ENCODE measurements at places on chromosomes 2 and 18.

- no peak for DNase-seq
Observed at GRCh38 chr18:32802591-32803451, 30.0 kb upstream of the KLHL14 start.

GRCh38 chr2:232887171-232887850 is 17.2 kb downstream of the SNORC start:
- DNase-seq, result no peak

DNA sequence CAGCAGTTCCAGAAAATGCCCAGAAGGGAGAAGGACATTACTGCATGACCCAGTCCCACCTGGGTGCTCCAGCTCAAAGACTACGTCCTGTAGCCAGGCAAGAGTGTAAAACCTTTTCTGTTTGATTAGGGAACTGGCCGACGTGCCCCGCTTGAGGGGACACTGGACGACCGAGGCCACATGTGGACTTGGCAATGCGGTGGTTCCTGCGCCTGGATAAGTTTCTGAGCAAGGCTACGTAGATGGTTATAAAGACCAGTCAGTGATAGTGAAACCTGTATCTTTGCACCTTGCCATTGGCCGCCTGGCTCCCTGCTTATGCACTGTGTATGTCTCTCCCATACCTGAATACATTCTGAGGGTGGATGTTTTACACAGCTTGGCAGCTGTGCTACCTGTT is 567.0 kb upstream of the CRIM1 start:
- DNase-seq, result no peak

DNA sequence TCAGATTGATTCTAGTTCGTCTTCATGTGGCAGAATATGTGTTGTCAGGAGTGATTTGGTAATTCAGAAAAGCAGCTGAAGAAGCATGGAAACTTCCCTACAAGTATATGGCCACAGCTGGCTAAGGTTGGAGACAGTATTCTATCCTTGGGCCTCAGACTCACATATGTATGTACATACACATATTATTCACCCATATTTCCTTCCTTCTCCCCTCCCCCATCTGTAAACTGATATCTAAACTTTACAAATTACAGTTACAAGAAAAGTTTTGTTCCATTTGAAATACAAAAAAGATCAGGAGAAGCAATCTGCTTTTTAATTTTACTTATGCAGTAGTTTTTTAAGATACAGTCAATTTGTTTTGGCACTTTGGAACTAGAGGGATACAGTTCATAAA is 3.1 kb downstream of the SP3 start:
- DNase-seq, result no peak

- no peak for DNase-seq
Observed at GRCh38 chr2:24908461-24908901, 11.6 kb downstream of the ADCY3 start.

DNA sequence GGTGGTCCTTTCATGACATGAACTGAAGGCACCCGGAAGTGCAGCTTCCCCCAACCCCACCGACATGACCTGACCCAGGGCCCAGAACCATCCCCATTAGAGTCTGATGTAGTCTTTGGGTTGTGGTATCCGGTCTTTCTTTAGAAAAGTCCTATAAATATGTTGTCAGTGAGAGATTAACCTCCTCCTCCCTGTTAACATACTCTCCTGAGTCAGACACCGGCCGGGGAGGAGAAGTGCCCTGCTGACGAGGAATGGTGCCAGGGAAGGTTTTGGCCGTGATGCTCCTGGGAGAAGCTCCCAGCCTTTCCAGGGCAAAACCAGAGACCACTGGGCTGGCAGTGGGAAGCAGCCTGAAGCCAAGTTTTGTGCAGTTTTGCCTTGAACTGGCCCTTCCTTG is 109.0 kb downstream of the LAMA3 start:
- no peak for DNase-seq

GRCh38 chr2:201196003-201196402 is 13.1 kb downstream of the CASP10 start:
- DNase-seq, result no peak

DNA sequence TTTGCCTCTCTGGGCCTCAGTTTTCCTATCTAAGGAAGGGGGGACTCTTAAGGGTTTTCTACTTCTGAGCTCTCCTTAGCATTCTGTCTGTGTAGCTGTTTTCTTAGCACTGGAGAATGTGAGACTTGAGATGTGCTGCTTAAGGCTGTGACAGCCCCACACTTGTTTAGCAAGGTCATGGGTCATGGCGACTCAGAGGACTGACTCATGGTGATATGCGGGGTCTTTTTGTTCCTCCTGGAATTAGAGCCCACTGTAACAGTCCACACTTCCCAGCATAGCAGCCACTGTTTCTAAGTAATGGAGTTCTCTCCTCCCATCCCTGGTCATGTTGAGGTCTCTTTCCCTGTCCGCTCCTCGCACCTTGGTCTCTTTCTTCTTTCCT is 4.1 kb upstream of the LPIN1 start:
- no peak for DNase-seq

GRCh38 chr18:43563780-43564179 is 286.5 kb upstream of the SYT4 start:
- DNase-seq, result no peak

DNA sequence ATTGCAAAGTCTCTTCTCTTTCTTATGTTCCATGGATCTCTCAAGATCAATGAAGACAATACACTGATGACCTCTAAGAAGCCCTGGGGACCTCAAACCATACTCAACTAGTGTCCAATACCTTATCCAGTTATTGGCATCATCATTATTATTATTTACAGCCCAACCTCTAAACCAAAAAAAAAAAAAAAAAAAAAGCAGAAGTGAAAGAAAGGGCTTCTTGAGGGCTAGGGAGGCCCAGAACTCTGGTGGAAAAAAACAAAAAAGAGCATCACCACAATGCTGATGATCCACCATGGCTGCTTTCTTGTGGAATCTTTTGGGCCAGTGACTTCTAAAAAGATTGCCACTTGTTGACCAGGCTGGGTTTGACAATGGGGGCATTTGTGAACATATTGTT is 324.9 kb downstream of the LPIN1 start:
- DNase-seq, result no peak

- DNase-seq, result no peak
Observed at GRCh38 chr18:72605376-72605775, 61.2 kb upstream of the CBLN2 start.

DNA sequence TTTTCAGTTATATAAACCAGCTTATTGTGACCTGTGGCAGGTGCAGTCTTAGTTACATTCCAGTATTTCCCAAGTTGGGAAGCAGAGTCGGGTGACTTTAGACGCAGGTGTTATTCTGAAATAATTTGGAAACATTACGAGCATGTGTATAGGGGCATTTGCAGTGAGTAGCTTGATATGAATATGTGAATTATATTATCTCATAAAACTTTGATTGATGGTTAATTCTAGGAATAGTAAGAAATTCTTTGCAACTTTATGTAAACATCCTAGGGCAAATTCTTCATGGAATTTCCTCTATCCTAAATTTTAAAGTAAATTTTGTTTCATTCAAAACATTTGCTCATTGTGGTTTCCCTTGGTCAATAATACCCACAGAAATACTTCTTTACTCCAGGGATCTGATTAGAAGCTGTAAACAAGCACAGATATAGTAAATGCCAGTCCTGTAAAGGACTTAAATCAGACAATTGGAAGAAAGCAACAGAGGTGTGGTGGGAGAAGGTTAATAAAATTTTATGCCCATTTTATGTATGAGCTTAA is 580.6 kb upstream of the CDH2 start:
- no peak for DNase-seq

DNA sequence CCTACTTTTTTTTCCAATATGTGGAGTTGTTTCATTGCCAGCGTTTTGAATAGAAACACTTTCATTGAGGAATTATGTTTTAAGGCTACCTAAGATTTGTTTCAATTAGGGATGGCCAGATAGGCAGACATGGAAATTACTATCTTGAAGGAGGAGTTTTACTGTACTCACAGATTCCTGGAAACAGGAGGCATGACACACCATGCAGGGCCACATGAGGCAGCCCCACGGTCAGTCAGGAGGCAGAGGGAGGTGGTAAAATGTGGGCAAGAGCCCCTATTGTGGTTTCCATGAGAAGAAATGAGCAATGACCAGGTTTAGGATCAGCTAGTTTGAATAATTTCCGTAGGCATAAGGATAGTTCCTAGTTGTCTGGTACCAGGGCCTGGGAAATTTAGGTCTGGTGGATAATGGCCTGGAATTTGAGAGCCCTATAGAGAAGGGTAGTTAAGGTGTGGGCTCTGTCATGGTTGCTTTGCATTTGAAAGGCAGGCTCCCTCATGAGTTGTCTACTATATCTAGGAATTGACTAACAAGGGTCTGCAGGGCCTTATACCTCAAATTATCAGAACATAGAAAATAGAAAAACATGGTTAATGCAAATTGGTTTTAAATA is 360.0 kb upstream of the KCNJ3 start:
- DNase-seq, result no peak

- DNase-seq, result no peak
Observed at GRCh38 chr18:73315381-73315780, 447.6 kb upstream of the NETO1 start.

DNA sequence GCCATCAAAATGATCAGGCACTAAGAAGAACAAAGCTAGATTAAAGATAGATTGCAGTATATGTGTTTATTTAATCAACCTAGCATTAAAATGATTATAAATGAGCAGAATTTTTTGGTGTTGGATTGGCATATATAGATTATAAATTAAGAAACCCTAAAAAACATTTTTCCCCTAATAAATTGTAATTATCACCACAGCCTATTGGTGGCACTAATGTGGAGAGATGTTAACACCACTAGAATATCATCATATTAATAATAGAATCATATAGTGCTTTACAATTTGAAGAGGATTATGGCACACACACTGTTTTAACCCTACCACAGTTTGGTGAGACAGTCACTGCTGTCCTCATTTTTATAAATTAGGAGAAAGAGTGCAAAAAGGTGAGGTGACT is 112.4 kb upstream of the RND3 start:
- no peak for DNase-seq

DNA sequence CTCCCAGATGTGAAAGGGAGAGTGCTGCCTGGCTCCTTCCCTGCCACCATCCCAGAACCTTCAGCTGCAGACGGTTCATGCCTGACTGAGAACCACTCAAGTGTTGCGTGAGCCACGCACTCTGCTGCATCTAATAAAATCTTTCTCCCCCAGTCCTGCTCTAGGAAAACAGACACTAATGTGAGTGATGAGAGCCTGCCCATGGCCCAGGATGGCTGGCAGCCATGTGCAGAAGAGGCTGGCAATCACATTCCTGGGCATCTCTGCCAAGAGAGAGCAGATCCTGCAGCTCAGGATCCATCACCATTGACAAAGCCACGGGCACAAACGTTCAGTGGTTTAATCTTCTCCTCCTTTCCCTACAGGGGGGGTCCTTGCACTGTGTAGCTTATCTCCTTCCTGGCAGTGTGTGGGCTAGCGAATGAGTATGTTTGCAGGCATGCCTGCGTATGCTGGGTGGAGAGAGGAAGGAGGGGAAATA is 477.5 kb downstream of the SLC4A3 start:
- no peak for DNase-seq

- no peak for DNase-seq
Observed at GRCh38 chr18:22846088-22846683, 86.9 kb upstream of the RBBP8 start.

DNA sequence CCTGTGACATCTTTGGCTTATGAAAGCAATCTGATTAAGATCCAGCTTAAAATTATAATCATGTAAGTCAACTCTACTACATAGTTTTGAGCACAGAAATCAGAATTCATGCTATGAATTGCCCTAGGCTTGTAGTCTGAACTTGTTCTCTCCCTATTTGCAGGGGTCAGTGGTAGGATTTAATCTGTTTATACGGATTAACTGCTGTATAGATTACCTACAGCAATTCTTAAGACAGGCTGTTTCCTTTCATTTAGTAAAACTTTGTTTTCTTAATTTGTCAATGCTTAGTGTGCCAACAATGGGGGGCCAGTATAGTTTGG is 287.9 kb downstream of the PDE11A start:
- no peak for DNase-seq

DNA sequence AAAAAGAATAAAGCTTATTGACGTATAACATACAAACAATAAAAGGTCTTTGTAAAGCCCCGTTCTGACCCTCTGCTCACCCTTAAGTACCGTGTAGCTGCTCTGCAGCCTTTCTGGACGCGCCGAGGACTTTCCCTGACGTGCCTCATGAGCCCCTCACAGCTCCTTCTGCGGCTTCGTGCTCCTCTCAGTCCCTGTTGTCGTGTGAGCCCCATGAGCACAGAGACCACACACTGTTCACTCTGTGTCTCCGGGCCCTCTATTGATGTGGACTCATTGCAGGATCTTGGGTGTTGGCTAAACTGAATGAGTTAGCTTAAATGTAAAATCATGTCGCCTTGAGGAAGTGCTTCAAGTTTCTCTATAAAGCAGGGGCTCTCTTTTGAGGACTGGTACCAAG is 43.6 kb upstream of the INHBB start:
- DNase-seq, result no peak

DNA sequence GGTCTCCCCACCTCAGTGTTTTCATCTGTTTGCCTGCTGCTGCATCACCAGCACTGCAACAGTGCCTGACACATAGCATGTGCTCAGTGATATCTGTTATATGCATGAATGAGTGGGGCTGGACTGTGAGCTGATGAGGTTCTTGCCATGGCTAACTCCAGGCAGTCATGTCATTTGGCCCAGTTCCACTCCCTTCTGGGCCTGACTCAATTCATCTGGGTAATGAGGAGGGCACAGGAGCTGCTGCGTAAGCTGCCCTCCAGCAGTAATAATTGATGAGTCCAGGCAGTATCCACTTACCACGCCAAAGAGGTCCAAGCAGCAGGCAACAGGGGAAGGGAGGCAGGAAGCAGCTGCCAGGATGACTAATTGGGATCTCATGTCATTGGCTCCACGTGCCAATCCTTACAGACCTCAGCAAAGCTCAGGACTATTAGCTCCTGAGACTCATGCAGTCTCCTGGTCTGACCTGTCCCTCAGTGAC is 34.1 kb upstream of the MAT2A start:
- no peak for DNase-seq

DNA sequence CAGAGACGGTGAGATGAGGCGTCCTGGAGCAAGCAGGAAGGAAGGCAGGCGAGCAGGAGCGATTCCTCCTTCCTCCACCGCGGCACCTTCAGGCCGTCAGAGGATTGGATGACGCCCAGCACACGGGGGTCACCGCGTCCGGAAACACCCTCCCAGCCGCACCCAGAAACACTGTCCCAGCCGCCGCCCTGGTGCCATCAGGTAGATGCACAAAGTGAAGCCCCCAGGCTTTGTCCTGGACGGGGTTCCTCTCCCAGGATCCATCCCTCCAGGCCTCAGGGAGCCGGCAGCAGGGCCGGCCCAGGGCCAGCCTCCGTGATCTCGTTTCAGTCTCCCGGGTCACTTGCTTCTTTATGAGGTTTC is 31.5 kb downstream of the RTP5 start:
- DNase-seq, result no peak

DNA sequence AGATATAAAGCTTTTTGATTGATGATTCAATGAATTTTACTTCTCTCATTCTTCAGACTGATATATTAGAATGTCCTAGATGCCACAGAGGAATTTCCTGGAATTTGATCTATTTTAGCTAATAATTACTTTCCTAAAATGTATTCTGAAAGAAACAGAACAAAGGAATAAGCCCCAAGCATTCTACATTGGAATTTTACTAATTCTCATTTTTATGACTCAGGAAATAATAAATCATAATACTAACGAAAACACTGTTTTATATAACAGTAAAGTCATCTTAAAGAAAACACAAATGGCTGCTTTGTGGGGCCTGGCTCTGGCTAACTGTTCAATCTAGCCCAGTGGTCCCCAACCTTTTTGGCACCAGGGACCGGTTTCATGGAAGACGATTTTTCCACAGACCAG is 68.6 kb upstream of the LPIN2 start:
- DNase-seq, result no peak
